ENCODE measurements at places on chromosomes 7 and 10.

DNA sequence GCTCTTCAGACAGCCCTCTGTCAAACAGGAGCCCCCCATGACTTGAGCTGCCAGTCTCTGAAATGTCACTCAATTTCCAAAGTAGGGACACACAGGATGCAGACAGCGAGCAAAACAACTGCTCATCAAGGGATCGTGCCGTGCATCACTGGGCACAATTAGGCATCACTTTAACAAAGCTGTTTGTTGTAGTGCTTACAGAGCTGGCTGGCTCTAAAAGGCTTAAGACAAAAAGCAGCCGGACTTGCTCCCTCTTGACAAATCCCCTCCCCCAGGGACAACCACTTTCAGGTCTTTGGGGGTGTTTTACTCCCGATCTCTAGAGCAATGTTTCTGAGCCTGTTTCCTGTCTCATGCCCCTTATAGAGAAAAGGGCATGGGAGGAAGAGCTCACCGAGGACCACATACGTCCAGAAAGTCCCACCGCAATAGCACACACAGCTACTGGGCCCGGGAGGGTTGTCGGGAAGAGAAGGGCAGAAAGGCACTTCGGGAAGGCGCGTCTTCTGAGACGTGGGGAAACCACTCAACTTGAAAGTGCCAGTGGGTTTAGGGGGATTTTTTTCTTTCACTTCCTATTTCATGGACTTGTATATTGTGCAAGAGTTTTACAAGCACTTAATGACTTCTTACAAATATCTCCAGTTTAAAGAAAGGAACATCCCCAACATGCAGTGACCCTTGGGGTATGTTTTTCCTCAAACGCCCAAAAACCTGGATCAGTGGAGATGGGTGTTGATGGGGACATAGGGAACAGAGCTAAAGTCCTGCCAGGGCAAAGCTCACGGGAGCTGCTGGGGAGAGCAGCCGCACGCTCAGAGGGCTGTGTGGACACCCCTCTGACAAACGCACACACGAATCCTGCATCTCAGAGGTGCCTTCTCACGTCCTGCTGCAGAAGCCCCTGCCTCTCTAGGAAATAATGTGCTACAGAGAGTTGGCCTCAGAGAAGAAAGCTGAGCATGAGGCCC lies 27.1 kb downstream of the LRRC20 start:
- no peak for DNase-seq

DNA sequence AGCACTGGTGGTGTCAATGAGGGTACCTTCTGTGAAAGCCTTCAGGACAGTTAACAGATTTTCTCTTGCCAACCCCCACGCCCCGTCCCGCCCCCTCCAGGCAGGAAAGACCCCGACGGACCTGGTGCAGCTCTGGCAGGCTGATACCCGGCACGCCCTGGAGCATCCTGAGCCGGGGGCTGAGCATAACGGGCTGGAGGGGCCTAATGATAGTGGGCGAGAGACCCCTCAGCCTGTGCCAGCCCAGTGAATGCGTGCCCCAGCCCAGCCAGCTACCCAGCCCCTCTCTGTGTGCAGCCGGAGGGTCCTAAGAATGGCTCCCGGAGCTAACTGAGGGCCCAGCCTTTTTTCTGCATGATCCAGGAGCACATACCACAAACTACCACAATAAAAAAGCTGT lies 713 bp upstream of the HOGA1 start:
- no peak for DNase-seq

- no peak for DNase-seq
These were observed 225.3 kb upstream of the PRSS1 start for GRCh38 chr7:142523821-142524460.

- DNase-seq: no peak
These were observed 178.2 kb downstream of the COBL start for GRCh38 chr7:51138123-51139085.

DNA sequence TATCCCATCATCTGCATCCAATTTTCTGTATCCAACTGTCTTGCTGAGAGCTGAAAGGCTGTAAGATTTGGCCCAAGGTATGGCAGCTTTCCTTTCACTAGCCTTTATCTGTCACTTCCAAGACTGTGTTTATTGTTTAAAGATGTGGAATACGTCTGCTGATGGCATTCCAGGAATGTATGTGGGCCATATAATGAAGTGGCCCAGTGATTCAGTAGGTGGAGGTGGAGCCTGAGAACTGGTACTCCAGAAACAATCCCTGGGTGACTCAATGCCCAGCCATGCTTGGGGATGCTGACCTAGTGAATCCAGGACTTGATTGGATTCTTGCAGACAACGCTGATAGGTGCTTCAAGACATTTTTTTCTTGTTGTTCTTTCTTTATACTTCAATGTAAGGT lies 13.5 kb downstream of the NEUROD6 start:
- DNase-seq: no peak

DNA sequence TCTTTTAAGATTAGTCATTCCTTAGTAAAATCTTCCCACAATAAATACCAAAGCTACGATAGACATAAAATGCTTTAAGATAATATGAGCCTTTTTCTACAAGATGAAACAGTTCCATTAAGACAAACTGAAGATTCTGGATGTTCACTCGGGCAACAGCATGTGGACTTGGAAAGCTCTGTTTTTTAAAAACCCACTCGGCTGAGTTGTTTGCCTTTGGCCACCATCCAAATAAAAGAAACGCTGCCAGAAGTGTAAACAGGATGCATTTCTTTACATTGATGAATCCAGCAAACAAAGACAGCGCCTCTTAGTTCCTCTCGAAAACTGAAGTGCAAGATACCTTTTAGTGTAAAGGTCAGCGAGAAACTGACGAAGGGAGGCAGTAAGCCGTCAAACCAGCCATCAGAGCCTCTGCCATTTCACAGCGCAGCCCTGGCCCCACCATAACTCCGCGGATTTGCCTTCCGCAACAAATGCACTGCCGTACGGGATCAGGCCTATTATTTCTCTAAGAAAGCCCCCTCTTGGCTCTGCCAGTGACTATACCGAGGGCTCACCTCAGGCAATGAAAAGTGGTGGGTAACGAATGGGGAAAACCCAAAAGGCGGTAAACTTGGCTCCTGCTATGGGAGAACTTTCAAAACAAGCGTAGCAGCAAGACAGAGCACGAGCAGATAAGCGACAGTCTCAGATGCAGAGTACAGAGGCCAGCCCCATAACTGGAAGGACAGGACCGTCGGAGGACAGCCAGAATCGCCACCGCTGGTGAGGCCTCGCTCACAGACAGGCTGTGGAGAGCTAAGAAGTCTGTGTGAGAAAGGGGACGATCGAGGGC lies 41.4 kb downstream of the GNA12 start:
- DNase-seq: no peak

Measured in stimulated activated CD4-positive, alpha-beta T cell treated with anti-CD3 and anti-CD28 coated beads, Interleukin-1b, Interleukin-23, amount 100 ng/mL, for 1 hour (primary cell).